ENCODE measurements at places on chromosomes 2 and 18.

DNA sequence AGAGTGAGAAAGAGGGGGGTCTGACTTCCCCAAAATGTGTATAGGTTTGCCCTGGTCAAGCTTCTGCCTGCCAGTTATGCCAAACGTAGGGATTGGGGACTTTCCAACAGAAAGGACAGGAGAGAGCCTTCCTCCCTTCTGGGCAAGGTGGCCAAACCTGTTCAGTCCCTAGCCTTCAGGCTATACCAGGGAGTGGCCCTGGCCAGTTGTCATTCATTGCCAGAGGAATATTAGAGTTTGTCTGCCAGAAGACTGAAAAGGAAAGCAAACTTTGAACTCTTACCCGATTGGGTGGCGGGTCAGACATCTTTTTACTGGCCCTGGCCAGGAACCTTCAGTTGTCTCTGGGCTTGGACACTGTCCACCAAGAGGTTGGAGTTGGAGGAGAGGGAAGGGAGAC, 22.1 kb downstream of the RAB3GAP1 start:
- no peak for DNase-seq

- no peak for DNase-seq
These were observed 81.7 kb upstream of the CTAGE1 start for GRCh38 chr18:22499421-22499820.

- no peak for DNase-seq
These were observed 26.2 kb downstream of the UNC50 start for GRCh38 chr2:98634406-98635092.

- no peak for DNase-seq
These were observed 618 bp upstream of the LYPD1 start for GRCh38 chr2:132670496-132671150.

DNA sequence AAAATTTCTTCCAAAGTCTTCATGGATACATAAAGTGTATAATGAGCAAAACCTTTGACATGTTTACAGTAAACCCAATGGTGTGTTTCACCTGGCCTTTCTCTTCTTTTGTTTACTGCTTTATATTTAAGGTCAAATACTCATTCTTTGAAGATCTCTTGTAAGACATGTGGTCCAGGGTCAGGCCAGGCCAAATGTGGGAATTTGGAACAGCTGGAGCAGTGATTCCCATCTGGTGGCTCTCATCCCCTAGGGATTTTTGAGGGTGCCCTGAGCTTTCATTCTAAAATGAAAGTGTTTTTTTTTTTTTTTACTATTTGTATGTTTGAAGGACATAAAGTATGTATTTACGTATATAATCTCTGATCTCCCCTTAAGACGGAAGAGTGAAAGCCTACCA, 13.8 kb upstream of the MGAT5 start:
- no peak for DNase-seq

DNA sequence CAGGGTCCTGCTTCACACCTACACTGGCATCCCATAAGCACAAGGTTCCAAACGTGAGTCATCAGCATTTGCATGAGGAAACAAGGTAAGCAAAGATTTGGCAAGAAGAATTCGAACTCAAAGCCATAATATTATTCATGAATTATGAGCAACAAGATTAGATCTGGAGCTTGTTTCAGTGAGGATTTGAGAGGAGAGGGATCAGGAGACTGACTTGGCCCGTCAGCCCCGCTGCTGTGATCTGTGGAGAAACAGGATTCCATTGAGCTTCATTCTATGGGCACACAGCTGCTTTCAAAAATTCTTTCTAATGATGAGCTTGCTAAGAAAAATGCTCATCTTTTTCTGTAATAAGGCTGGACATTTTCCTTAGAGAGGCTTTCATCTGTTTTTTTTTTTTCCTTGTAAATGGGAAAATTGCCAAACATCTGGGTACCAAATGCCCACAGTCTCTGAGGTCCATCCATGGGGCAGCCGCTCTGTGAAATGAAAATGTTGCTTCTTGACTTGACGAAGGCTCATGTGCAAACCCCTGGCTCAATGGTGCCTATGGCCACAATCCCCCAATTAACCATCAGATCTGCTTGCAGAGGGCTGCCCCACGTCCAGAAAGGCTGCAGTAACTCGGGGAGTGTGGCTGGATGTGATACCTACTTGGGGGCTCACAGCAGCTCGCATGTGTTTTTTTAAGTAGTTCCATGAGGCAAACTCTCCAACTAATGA, 179.3 kb downstream of the TMEM18 start:
- no peak for DNase-seq

DNA sequence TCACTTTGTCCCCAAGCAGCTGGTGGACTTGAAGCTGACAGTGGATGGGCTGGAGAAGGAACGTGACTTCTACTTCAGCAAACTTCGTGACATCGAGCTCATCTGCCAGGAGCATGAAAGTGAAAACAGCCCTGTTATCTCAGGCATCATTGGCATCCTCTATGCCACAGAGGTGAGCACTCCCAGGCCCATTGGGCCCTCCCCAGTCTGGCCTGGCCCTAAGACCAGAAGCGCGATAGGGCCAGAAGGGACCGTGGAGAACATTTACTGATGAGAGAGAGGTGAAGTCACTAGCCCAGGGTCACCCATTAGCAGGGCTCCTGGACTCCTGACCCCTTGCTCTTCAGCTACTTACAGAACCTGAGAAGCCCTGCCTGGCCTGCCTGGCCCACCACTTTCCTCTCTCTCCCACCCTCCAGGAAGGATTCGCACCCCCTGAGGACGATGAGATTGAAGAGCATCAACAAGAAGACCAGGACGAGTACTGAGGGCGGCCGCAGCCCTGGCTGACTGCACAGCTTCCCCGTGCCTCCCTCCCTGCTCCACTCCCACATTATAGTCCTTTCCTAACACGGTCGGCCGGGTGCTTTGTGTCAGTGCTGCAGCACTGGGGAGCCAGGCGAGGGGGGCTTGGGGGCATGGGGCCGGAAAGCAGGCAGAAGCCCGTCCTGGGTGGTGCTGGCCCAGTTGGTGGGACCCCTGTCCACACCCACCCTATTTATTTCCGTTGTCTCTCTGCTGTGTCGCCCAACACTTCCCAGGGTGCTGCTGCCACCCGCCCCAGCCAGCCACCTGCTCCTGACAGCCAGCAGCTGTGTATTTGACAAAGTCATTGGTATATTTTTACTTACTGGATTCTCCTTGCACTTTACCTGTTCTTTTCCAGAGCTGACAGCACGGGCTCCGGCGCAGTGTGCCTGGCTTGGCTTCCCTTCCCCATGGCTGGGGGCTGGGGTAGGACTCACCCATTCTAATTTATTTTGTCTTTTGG, 6.6 kb upstream of the TMEM214 start:
- DNase-seq = no peak

GRCh38 chr2:46257476-46257875, 39.7 kb upstream of the EPAS1 start:
- no peak for DNase-seq

DNA sequence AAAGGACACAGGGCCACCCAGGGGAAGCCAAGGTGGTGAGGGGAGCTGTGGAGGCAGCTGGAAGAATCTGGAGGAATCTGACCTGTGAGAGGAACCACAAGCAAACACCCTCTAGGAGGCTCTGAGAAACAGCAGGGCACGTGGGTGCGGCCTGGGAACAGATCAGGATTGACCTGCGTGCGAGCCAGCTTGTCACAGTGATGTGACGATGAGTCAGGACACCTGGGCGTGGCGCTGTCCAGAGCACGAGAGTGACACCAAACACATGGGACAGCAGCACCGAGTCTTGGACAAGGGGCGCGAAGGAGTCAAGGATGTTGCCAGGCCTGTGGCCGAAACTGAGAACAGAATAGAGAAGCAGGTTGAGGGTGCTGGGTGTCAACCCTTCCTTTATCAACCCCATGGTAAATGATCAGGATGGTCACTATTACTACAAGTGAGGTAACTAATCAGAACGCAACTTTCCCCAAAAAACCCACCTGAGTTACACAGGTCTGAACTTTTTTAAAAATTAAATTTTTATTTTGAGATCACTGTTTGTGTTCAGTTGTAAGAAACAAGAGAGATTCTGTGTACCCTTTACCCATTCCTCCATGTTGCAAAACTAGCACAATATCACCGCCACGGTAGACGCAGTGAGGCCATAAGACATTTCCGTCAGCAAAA, 637 bp upstream of the SFT2D3 start:
- peak; percentile 30 for DNase-seq

DNA sequence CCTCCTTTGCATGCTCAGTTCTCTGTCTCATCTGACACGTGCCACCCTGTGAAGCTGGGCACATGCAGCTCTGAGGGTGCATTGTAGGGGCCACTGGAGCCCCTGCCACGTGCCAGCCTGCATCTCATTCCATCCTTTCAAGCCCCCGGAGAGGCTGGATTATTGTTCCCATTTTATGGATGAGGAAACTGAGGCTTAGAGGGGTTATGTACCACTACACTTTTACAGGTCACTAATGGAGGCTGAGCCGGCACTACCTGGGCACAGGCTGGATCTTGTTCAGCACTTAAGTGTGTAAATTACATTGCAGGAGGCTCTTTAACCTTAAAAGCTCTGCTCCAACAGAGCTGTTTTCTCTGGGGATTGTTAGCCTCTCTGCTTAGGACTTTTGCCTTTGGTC, 47.5 kb downstream of the KCNIP3 start:
- no peak for DNase-seq

DNA sequence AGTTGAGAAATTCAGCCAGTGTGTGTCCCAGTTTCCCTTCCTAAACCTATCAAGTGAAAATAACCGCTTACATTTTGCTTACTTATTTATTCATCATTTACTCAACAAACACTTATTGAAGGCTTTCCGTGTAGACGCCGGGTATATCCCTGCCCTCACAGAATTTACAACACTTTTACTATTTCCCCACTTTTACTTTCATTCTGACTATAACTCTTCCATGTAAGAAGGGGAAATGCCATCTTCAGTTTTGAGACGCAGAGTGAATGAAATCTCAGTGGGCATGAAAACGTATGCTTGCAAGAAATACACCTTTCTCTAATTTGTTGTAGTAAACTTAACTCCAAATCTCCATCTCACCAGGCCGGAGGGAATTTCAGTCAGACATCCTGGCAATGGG, 251.0 kb upstream of the CHAC2 start:
- DNase-seq = no peak

- no peak for DNase-seq
These were observed 63.5 kb downstream of the PLA2R1 start for GRCh38 chr2:159998961-159999360.

- DNase-seq = no peak
These were observed 53.1 kb downstream of the CHRNA1 start for GRCh38 chr2:174711206-174711605.

- no peak for DNase-seq
These were observed 30.2 kb downstream of the STK25 start for GRCh38 chr2:241478166-241478565.

GRCh38 chr2:105644174-105644980, 100.3 kb upstream of the NCK2 start:
- no peak for DNase-seq

GRCh38 chr2:168849610-168850009, 40.6 kb downstream of the SPC25 start:
- DNase-seq = no peak

DNA sequence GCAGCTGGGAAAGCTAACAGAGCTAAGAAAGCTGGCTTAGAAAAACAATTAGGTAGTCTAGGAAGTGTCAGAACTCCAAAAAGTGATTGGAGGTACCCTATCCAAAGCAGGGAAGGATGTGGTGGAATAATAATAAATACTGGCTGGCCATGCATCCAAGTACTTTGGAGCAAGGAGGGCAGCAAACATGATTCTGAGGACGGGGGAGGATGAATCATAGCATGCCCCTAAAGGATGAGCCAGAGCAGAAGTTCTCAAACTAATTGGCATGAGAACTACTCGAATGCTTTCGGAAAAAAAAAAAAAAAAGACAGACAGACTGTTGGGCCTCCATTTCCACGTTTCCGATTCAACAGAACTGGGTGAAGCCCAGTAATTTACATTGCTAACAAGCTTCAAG, 2.4 kb downstream of the CWC22 start:
- no peak for DNase-seq

DNA sequence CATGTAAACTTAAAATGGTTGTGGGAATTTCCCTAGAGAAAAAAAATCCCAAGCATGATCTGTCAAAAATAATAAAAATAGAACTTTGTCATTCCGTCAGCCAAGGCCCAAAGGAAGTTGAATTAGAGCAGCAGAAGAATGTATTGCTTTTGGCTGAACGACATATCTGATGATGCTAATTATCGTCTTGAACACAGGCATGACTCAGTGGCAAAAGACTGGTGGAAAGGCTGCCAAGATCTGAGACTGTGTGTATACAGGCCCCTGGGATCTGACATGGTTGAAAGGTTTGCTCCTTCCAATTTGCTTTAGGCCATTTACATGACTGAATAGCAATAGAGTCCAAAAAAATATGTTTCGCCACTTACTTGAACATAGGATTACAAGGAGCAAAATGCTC, 1057.1 kb upstream of the CRIM1 start:
- DNase-seq = no peak

DNA sequence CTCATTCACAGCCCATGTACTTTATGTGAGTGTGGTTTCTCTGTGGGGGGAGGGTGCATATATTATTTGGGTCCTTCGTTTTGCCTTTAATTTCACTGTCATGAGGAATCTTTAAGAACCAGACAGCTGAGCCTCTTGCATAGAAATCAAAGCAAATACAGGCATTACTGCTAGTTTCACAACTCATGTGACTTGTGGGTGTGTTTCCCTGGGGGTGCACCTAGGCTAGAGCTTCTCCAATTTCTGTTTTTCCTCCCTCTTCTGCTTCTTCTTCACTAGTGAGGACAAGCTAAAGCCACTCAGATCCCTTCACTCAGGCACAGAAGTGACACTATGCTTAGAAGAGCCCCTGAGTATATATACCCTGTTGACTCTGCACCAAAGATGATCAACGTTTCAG, 131.4 kb downstream of the ACOXL start:
- DNase-seq = no peak

DNA sequence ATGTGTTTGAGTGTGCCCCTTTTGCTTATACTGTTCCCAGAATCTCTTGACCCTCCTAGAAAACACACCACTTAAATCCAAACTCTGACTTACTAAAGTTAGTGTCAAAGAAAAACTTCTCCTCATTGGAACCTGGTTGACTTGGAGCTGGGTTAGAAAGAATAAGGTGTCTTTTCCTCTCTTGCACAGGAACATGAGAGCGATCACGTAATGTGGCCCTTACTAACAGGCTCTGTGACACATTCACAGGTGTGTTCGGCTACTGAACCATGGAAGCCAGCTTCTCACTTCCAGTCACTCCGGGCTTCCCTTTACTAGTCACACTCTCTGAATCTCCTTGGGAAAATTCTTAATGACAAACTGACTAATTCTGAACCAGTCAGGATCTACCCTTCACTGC, 5.4 kb upstream of the POU3F3 start:
- no peak for DNase-seq

- no peak for DNase-seq
These were observed 5.0 kb upstream of the GYPC start for GRCh38 chr2:126650994-126651393.

DNA sequence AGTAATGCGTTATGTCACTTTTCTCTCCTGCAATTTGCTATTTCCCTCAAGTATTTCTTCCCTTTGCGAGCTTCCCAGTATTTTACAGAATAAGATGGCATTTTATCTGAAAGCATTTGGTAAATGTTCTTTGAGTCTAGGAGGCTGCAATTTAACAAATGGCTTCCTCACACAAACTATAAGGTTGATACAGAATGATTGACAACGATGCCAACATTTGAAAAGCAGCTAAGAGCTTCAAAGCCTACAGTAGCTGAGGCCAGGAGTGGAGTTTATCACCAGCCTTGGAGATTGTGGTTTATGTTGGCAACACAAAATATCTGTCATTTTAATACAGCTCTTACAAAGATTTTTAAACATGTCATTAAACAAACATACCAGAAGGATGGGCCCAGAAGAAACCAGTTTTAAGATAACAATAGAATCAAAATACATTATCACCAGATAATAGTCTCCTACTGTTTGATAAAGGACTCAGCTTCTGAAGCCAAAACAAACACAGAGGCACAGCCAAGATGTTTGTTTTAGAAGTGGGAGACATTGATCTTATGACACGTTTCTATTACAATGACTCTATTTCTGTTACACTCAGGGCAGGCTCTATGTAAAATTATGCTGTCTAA, 711.4 kb upstream of the ACVR2A start:
- DNase-seq = no peak
